ENCODE measurements at places on chromosomes 12 and 14. TPM values are rescaled to one million over a fixed set of nuclear protein-coding genes. Genes with fewer than 3 reads are reported as not detected.

KRT84 gene
- polyA plus RNA-seq, result not detected

BEST3 gene
- polyA plus RNA-seq, result 0.40 TPM

RAB15 gene
- polyA plus RNA-seq, result 30.9 TPM

C12orf50 gene
- polyA plus RNA-seq, result 0.38 TPM

CLEC2D gene
- 29.4 TPM for polyA plus RNA-seq

EGLN3 gene
- polyA plus RNA-seq, result 19.1 TPM

VRTN gene
- polyA plus RNA-seq, result not detected

- no peak for DNase-seq
Measured at GRCh38 chr12:91367234-91367849, 184.7 kb upstream of the DCN start.

DNA sequence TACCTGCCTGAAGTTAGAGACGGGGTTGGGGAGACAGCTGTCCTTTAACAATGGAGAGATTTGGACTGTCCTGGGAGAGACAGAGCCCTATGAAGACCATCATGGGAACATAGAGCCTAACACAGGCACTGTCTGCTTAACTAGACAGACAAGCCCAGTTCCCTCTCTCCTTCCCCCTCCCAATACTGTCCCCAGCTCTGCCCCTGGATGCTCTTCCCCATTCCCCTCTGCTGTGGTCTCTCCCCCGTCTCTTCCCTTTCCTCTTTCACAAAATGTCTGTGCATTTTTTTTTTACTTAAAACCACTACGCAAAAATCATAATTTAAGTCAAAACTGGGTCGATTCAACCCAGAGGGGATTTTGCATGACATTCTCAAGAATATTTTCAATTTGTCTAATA is 232.9 kb downstream of the CHST11 start:
- no peak for DNase-seq

- DNase-seq, result no peak
Measured at GRCh38 chr14:31283578-31284252, 76.1 kb upstream of the HECTD1 start.

GRCh38 chr14:74846168-74846567 is 29.8 kb downstream of the PROX2 start:
- DNase-seq, result no peak

GRCh38 chr14:63956326-63956725 is 103.5 kb downstream of the SYNE2 start:
- no peak for DNase-seq

- DNase-seq, result no peak
Measured at GRCh38 chr12:53997204-53998109, 2.5 kb upstream of the HOXC9 start.

- no peak for DNase-seq
Measured at GRCh38 chr14:77708749-77709148, 846 bp downstream of the SLIRP start.

- DNase-seq, result no peak
Measured at GRCh38 chr12:68331500-68331868, 678 bp downstream of the MDM1 start.

DNA sequence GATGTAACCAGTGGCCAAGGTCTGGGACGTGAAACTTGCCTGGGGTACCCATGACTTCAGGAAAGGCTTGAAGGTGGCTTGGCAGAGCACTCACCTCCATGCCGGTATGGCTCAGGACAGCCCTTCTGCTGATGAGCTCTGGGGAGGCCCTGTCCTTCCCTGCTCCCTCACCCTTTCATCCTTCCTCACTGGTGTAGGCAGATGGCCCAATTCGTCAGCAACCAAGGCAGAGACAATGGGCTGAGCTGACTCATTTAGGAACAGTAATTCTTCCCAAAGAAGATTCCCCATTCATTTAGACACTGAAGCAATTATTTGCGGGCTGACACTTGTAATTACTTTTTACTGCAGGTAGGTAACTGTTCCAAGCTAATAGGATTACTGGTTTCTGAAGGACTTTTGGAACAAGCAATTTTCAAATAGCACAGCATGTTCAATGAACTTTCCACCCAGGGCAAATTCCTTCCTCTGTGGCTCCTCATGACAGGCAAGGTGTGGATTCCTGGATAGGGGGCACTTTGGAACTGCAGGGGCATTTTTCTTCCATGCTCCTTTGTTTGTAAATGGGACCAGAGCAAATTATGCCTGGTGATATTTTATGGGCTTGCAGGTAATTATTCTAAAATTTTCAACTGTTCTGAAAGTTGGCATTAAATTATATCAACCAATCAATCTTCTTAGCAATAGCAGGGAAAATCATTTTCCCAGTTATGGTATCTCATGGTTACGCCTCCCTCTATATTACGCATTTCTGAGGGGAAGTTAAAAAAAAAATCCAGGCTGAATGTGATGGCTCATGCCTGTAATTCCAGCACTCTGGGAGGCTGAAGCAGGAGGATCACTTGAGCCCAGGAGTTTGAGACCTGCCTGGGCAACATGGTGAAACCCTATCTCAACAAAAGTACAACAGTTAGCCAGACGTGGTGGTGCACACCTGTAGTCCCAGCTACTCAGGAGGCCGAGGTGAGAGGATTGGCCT is 24.1 kb upstream of the NRDE2 start:
- no peak for DNase-seq

- DNase-seq, result peak; percentile 55
Measured at GRCh38 chr14:102893452-102893851, 29.0 kb upstream of the AMN start.

GRCh38 chr14:34403646-34404045 is 58.4 kb downstream of the SPTSSA start:
- no peak for DNase-seq

GRCh38 chr12:131773582-131774221 is 54.5 kb upstream of the MMP17 start:
- DNase-seq, result no peak

DNA sequence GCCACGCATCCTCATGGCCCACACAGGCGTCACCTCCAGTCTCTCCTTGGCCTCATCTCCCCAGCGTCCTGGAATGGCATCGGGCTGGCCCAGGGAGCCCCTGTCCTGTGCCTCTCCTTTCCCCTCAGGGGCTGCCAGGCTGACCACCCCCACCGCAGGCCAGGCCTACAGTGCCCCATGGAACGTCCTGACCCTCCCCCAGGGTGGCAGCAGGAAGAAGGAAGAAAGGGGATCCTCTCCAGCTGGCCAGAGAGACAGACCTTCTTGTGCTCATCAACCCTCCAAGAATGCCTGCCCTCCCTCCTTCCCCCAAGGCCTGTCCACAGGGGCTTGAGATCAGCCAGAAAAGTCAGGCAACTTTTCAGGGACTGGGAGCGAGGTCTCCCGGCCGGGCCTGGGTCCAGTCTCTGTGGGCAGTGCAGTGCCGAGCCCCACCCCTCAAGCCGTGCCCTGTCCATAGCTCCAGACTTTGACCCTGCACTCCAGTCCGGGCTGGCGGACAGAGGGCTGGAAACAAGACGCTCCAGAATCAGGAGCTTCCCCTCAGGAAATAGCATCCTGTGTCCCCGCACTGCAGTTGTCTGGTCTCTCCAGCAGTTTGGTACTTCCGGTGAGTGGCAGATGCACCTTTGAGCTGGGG is at the start of gene DAO:
Gene DAO (plus strand): TSS at position 478 of the 640 bp plus-strand sequence. CDS start 4,915 bp downstream, outside the sequence.
- DNase-seq, result no peak

Measured in right lung (tissue), 10 donors.